ENCODE measurements at places on chromosomes 7 and 10.
A peak's percentile ranks its signal among the peaks of the same experiment; 100 is the strongest.

- no peak for DNase-seq
Observed at GRCh38 chr10:74120911-74121310, 29.7 kb downstream of the AP3M1 start.

DNA sequence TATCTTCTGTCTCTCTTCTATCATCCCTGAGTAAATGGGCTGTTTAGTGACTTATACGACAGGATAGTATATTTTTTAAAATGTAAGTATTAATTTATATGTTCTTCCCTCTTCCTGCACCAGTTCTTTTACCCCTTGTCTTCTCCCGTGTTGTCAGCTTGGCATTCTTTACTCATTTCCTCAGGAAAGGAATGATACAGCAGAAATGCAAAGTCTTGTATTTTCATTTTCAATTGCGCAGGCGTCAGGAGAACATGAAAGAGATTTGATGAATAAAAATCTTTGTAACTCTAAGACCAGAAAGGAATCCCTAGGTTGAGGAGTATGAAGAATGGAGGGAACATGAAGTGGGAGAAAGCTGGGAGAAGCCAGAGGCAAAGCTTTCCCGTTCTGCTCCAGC lies 18.8 kb upstream of the VPS41 start:
- no peak for DNase-seq

- DNase-seq, result no peak
Observed at GRCh38 chr7:148884049-148884298, at the start of gene EZH2. Gene EZH2 (minus strand): TSS chr7:148884291. CDS start chr7:148847298, 36,993 bp downstream.

DNA sequence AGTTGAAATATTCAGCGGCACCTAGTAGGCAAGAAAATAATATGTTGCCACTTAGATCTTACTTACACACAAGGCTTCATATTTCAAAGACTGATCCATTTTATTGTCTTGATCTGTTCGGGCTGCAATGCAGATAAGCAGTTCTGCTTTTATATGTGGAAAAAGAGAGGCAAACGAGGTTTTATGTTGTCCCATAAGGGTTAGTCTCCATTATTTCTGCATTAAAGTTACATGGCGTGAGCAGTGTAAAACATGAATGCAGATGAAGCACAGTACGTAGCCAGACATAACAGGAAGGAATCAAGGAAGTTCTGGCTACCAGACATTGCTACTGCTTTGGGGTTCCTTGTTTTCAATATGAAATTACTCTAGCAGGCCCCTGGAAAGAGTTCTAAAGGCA lies 224.8 kb downstream of the BBS9 start:
- DNase-seq, result no peak

GRCh38 chr10:124186956-124187355 lies 93.6 kb upstream of the CHST15 start:
- DNase-seq, result no peak

DNA sequence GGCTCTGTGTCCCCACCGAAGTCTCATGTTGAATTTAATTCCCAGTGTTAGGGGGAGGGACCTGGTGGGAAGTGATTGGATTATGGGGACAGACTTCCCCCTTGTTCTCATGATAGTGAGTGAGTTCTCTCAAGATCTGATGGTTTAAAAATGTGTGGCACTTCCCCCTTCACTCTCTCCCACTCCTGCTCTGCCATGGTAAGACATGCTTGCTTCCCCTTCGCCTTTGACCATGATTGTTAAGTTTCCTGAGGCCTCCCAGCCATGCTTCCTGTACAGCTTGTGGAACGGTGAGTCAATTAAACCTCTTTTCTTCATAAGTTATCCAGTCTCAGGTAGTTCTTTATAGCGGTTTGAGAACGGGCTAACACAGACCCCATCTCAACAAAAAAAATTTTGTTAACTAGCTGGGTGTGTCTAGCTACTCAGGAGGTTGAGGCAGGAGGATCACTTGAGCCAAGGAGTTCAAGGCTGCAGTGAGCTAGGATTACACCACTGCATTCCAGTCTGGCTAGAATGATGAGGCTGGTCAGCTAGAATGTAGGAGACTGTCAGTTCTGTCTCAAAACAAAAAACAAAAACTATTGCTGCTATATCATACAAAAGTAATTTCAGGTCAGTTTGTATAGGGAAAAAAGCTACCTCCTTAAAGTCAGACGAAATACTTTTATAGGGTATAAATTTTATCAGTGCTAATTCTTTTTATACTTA lies 57.7 kb downstream of the ATAD1 start:
- no peak for DNase-seq

- no peak for DNase-seq
Observed at GRCh38 chr7:11749629-11750028, 82.4 kb downstream of the THSD7A start.

GRCh38 chr10:120749856-120750566 lies 101.2 kb upstream of the WDR11 start:
- DNase-seq, result no peak

GRCh38 chr7:138527746-138528223 lies 67.7 kb downstream of the TRIM24 start:
- no peak for DNase-seq

DNA sequence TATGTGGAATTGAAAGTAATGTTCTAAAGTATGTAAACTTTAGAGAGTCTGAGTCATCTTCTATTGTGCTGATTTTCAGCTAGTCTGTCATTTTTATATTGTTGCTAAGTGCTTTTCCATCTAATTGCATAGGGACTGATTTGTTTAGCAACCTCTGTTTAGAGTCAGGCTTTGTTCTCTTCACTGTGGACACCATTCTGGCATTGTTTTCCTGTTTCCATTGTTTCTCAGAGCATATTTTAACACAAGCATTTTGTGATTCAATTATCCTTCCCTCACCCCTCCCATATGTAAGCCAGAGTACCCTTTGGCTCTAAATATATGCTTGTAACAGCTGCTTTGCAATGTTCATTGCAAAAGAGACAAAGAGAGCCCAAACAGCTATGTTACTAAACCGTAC lies 748.4 kb upstream of the PHF14 start:
- peak; percentile 2 for DNase-seq

Data from NCI-H1436 treated with DMSO at 0.1 percent for 48 hours (cell line).